Neural crest cell (in vitro differentiated cells): ENCODE measurements at places on chromosomes 6 and 20.

DNA sequence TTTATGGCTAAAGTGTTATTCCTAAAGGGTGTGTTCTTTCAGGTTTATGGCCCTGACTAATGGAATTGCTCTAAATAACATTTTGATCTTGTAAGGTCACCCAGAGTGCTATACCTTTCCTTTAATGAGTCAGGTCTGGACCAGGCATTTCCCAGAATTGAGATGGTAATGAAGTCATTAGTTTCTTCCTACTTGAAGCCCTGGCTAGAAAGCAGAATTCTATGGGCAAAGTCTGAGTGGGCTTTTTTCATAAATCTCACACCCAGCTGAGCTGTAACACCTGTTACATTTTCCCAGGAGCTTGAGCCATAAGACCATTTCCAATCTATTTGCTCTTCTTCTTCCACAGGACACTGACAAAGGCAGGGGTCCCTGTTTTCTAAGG, 122.0 kb upstream of the ID4 start:
- DNase-seq: no peak

GRCh38 chr6:122432816-122433215, 33.4 kb downstream of the HSF2 start:
- no peak for DNase-seq

- no peak for DNase-seq
Measured at GRCh38 chr6:5541751-5542432, 280.6 kb downstream of the FARS2 start.

DNA sequence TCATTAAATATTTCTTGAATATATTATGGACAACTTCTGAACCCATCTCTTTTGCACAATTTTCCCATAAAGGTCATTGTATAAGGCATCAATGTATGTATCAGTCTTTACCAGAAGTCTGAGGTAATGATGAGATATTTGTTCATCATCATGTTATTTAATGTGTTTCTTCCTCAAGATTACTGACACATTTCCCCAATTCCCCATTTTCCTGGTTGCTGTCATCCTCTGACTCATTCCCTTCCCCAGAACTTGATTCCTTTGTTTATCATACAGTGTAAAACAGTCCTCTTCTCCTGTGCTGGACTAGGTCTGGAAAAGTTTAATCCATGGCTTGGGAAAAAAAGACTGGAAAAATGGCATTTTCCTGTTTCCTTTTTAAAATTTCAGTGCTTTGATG, 107.9 kb upstream of the FLRT3 start:
- DNase-seq: no peak

DNA sequence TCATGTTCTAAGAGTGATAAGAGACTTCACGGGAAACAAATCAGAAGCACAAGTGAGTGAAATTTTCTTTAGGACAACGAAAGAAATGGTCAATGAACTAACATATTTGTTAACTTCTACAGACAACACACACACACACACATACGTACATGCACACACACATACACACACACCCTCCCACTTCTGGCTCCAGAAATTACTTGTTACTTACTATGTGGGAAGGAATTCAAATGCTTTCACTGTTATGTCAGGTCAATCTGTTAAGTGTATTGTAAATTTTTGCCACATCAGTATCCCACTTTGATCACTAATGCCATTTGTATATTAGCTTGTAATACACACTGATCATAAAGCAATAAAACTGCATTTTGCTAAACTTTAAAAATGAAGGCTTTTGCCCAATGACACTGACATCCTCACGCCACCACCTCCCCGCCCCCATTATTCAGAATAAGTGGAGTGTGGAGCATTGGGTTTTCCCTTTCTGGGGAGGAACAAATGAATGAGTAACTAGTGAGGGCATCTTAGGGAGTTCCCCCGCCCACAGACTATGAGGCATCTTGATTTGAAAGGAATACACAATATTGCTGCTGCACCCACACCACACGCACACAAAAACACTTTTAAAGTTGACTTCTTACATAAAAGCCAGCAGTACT, 76.2 kb downstream of the ATXN1 start:
- DNase-seq: no peak

DNA sequence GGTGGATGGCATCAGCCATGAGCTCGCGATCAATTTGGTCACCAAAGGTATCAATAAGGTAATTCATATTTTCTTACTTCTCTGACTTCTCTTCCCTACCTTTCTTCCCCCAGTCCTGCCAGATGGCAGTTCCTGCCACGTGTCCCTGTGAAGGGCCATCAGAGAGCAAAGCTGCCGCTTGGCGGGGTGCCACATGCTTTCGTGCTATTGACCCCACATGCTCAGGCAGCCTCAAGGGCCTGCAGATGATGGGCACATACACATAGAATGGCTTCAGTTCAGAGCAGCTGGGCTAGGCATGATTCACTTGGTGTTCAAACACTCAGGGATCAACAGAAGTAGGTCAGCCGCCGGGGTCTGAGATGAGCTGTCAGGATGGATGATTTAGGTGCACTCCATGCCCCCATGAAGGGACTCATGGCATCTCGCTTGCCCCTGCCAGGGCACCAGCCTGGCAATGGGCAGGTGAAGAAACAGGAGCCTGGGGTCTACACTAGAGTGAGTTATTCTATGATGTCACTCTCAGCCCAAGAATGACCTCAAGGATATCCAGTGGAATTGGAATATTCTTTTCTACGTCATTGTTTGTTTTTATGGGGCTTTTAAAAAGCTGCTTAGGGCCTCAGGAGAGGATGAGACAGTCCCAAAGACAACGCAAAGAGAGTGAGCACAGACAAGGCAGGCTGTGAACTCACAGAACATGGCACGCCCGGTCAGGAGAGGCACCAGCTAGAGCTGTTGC, 25.5 kb downstream of the BANF2 start:
- no peak for DNase-seq
